ENCODE measurements at places on chromosomes 6 and 20.

DNA sequence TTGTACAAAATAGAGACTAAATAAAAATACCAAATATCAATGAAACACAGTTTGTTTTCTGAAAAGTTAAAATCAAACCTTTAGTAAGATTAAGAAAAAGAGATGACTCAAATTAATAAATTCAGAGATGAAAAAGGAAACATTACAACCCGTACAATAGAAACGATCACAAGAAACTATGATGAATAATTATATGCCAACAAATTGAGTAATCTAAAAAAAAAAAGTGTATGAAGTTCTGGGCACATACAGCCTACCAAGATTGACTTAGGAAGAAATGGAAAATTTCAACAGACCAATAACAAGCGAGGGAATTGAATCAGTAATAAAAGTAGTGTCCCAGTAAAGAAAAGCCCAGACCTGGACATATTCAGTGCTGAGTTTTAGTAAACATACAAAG, 94.8 kb downstream of the STXBP5 start:
- DNase-seq, result no peak

GRCh38 chr6:87908978-87909811, 138.4 kb upstream of the SPACA1 start:
- DNase-seq, result no peak

GRCh38 chr20:61346996-61347395, 94.9 kb downstream of the CDH4 start:
- DNase-seq, result no peak

DNA sequence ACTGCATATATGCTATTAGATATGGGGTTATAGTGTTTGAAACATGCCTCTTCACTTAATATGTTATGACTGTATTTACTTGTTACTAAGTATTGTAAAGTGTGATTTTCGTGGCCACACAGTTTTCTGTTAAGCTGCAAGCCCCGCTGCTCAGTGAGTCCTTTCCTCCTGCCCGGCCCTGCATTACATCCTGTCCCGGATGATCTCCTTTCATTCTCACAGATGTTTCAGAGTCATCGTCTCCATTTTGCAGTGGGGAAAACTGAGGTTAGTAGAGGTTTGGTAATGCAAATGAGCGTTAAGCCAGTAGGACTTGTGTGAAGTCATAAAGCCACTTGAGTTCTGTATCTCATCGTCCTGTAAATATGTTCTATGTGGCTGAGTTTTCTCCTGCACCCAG, 155.5 kb downstream of the CFAP61 start:
- no peak for DNase-seq

GRCh38 chr6:170266061-170266825, 24.6 kb downstream of the DLL1 start:
- DNase-seq, result no peak

- DNase-seq, result no peak
Measured at GRCh38 chr6:33418690-33419291, 884 bp upstream of the CUTA start.

GRCh38 chr6:111522393-111523020, 39.5 kb upstream of the REV3L start:
- no peak for DNase-seq

Measured in D341Med (cell line).